ENCODE measurements at places on chromosomes 3 and 15.

DNA sequence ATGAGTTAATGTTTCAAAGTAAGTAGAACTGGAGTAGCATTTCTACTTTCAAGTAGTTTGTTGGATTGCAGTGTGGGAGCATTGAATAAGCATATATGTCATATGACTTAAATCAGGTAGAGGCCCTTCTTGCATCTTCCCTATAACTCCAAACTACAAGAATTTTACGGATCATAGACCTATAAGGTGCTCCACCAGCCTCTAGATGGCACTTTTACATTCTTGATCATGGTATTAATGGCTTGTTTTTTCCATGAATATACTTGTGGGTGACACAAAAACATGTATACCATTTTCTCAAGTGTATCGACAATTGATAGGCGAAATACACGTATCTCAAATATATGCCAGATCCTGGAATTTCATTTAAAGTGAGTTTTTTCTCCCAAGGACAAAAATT is 311.1 kb downstream of the ZPLD1 start:
- no peak for DNase-seq

DNA sequence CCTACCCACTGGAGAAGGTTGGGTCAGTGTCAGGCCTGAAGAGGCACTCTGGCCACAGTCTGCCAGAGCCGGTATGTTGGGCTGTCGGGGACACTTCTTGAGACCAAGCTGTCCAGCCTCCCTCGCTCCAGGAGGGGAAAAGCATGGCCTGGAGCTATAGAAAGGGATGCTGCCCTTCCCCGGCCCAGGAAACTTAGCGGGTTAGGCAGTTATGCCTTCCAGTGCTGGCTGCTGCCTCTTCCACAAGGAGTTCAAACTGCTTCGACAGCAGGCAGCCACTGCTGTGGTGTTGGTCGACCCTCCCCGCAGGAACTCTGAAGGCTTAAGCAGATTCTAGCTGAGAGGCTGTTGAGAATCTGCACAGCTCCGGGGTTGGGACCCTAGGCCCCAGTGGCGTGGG is 819.4 kb downstream of the DIPK2A start:
- no peak for DNase-seq

DNA sequence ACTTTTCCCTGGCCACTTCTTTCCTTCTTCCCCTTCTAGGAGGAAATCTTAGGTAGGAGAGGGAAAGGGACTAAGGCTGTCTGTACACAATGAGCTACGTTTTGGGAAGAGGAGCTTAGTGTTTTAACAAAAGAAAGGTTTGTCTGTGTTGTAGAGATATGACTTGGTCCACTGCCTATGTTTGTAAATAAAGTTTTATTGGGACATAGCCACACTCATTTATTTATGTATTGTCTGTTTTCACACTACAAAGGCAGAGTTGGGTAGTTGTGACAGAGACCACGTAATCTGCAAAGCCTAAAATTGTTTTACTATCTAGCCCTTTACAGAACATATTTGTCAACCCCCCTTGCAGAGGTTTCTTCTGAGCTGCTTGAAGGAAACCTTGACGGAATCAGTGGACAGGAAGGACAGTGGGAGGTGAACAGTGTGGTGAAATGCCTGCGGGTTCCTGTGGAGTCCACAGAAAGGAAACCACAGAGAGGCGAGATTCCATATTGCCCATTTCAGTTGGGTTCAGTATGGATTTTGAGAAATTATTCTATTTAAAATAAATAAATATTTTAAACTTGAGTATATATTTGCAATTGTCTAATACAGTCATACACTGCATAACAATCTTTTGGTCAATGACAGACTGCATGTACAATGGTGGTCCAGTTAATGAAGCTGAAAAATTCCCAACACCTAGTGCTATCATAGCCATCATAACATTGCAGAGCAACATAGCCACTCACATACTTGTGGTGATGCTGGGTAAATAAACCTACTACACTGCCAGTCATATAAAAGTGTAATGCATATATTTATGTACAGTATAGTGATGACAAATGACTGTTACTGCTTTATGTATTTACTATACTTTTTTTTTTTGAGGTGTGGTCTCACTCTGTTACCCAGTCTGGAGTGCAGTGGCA is 157.9 kb upstream of the NUDT16 start:
- no peak for DNase-seq

GRCh38 chr3:37964146-37964545 is 26.4 kb upstream of the VILL start:
- DNase-seq, result no peak

- no peak for DNase-seq
Measured at GRCh38 chr15:70646169-70646568, 117.2 kb downstream of the UACA start.

DNA sequence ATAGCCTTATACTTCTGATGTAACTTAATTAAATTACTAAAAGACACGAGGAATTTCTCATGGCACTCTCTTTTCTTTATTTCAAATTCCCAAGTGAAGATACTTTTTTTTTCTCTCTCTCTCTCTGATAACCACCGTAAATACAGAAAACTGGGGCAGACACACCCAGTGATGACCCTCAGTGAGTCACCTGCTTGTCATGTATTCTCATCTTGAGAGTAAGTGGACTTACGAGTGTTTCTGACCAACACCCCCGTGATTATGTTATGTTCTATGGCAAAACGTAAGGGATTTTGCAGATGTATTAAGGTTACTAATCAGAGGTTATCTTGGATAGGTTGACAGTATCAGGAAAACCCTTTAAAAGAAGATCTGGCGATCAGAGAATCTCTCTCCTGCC is 348.8 kb upstream of the ZNF717 start:
- no peak for DNase-seq

DNA sequence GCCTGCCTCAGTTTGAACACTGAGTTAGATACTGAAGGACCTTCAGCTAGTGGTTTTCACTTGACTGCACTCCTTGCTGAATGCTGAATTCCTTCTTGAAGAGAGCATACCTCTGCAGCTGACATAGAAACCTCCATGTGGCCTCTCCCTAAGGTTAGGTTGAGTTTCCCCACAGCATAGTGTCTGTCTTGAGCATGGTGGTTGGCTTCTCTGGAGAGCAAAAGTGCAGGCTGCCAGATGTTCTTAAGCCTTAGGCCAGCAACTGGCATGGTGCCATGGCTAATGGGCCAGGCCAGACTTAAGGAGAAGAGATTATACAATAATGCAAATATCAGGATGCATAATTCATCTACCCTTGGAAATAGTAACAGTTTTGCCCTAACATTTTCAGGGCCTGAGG is 545.6 kb upstream of the ZNF385D start:
- no peak for DNase-seq

- no peak for DNase-seq
Measured at GRCh38 chr15:73927003-73927475, 777 bp downstream of the LOXL1 start.

GRCh38 chr3:86047161-86047560 is 943.8 kb downstream of the VGLL3 start:
- no peak for DNase-seq

GRCh38 chr3:128549283-128550112 is 56.5 kb upstream of the GATA2 start:
- no peak for DNase-seq

DNA sequence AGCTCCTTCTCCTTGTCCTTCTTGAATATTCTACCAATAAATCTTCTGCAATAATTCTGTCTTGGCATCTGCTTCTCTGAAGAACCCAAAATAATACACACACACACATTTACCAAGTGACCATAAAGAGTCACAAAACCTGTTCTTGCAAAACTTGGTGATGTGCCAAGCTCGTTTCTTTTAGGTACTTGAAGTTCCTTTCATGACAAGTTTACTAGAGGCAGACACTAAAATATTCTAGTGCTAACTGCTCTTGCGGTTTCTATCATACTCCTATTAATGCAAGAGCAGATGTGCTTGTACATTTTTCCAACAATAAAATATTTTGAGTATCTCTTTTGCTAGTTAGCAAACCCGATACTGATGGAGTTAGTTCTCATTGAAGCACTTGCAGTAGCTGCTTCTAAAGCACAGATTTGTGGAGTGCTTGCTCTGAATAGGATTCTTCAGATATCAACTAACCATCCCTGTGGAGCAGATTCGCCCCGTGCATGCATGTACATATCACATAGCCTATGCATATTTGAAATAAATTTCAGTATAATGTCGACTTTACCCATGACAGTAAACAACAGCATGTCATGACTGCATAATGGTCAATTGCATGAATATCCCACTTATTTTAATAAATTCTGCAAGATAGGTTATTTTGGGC is 23.2 kb downstream of the HHLA2 start:
- no peak for DNase-seq

DNA sequence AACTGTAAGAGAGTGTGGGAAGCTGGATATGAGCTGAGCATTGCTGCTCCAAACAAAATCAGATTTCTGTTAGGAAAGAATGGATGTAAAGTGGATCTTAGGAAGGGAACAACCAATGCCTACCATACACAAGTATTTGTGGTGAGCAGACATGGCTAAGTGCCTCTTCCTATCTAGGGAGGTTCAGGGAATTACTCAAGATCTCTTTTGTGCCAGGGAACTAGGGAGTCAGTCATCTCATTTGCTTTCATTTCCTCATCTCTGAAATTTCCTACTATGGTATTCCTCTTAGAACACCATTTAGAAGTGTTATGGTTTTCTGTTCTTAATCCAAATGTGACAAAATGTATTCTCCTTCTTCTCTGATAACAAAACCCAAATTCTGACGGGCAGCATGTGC is 396.5 kb downstream of the FHIT start:
- DNase-seq, result no peak

DNA sequence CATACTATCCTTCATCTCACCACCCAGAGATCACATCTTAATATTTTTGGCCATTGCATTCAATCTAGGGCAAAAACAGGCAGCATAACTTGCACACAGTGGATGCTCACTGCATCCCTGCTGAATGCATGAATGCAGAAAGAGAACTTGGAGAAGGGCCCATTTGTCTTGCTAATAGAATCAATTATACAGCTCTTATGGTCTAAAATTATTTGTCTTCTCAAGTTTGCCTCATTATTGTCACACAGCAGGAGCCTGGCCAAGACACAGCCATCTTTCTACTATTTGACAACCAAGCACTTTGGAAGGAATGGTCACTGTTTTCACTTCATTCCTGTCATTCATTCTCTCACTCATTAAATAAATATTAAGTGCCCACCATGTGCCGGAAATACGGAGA is 1.2 kb upstream of the ARHGEF26 start:
- no peak for DNase-seq

- no peak for DNase-seq
Measured at GRCh38 chr3:14389166-14389606, 13.2 kb upstream of the SLC6A6 start.

DNA sequence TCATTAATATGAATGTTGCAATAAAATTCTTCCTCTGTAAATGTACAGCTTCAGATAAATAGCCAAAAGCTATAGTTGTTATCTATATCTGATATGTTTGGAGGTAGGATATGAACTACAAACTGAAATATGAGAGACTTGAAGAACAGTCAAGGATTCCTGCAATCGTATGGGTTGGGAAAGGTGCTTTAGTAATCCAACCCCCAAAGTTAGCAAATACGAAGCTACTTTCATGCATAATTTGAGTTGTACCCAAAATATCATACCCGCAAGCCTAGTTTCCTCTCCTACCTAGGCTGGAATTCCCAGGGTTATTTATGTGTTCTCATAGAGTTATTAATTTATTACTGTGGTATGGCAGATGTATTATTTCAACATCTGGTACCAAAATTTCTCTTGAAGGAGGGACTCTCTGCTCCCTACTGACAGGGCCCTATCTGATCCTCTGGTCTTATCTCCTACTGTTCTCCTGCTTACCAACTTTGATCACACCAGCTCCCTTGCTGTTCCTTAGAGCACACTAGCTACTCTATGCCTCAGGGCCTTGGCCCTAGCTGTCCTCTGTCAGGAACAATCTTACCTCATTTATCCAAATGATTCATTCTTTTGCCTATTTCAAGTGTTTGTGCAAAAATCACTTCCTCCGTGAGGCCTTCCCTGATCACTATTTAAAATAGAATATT is 140.4 kb upstream of the CCDC54 start:
- DNase-seq, result no peak

GRCh38 chr3:188185717-188186251 is 31.8 kb downstream of the LPP start:
- DNase-seq, result no peak

GRCh38 chr3:75985432-75985831 is 200.1 kb upstream of the ZNF717 start:
- DNase-seq, result no peak

- DNase-seq, result no peak
Measured at GRCh38 chr3:29514912-29515311, 234.0 kb downstream of the RBMS3 start.

DNA sequence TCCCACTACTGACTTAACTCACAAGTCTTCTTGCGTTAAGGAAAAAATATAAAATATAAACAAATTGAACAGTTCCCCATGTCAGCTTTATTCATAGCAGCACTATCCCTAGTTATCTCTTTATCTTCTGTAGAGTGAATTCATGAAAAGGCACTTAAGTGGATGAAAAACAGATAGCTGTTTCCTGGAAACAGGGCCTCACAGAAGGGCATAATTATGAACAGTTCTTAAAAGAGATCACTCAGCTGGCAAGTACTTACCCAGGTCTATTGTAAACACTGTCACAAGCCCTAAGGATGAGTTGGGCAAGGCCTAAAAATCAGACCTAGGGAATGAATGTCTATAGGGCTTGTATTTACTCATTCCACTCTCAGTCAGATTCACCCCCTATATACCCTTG is 10.7 kb downstream of the MB21D2 start:
- no peak for DNase-seq

GRCh38 chr3:128107834-128108233 is 15.8 kb downstream of the RUVBL1 start:
- DNase-seq, result no peak

GRCh38 chr15:67013696-67014095 is 51.7 kb upstream of the SMAD3 start:
- DNase-seq, result no peak

GRCh38 chr3:48926425-48927392 is 8.1 kb downstream of the ARIH2 start:
- DNase-seq, result no peak

- peak; percentile 18 for DNase-seq
Measured at GRCh38 chr3:196569003-196569516, 600 bp downstream of the FBXO45 start.

GRCh38 chr15:71304681-71305080 is 189.4 kb downstream of the THSD4 start:
- DNase-seq, result no peak

Data from activated naive CD4-positive, alpha-beta T cell (primary cell).